ENCODE measurements at places on chromosomes 2 and 18. TPM values are rescaled to one million over a fixed set of nuclear protein-coding genes. Genes with fewer than 3 reads are reported as not detected.

- DNase-seq = no peak
Observed at GRCh38 chr2:26874514-26874913, 26.6 kb downstream of the DPYSL5 start.

GRCh38 chr18:22572341-22572740 is 154.6 kb upstream of the CTAGE1 start:
- no peak for DNase-seq

CCDC68 gene
- 7.4 TPM for total RNA-seq

TNS1 gene
- 54.5 TPM for total RNA-seq

DNA sequence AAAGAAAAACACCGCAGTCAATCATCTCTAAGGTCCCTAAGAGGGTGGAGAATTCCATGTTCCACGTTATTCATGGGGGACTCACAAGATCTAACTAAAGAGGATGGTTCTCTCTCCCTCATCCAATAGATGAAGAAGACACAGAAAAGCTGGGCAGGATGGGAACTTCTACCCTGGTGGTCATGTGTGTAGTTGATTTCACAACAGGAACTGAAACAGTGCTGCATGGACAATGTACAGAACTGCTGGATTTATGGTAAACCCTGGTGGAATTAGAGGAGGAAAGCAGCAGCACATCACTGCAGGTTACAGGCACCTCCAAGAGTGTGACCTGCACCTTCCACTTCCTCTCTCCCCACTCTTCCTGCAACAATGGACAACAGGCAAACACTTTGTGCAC is 31.4 kb downstream of the FECH start:
- no peak for DNase-seq

DNA sequence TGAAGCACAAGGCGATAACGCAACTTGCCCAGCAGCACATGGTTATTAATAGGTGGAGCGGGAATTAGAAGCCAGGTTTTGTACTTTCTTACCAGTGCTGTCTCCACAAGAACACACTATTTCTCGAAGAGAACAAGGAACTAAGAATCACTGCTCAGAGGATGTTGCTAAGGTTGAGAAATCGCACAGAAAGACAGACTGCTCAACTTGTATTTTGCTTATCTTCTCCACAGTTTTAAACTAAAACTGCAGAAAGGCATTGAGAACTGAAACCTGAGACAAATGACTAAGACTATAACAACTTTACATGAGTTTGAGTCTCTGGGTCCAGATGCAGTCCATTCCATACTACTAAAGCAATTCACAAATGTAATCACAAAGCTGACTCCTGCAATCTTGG is 6.2 kb downstream of the PRKD3 start:
- peak; percentile 86 for DNase-seq

CASP10 gene
- 9.1 TPM for total RNA-seq

- no peak for DNase-seq
Observed at GRCh38 chr18:48575301-48575657, 36.4 kb downstream of the CTIF start.

Measured in fibroblast of the aortic adventitia (primary cell).